ENCODE measurements at places on chromosomes 7 and 10.

GRCh38 chr10:58384544-58384998 lies 639 bp upstream of the TFAM start:
- DNase-seq: no peak

DNA sequence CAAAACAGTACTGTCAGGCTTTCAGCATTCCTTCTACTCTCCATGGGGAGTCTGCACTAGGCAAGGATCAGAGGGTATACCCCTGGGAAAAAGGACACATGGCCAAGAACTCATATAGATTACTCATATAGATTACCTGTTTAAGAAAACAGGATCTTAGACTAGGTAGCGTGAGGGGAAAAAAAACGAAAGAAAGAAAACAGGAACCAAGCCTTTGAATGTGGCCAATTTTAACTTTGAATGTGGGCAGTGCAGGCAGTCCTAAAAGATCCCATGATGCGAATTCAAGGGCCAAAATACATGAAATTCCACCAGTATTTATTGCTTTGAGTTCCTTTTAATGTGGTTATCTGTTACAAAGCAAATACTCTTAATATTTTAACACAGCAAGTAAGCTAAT lies 108.6 kb upstream of the TAC1 start:
- no peak for DNase-seq

- no peak for DNase-seq
Measured at GRCh38 chr10:4843525-4844180, 17.6 kb downstream of the AKR1E2 start.

- DNase-seq: no peak
Measured at GRCh38 chr7:3301449-3301731, 338 bp downstream of the SDK1 start.

GRCh38 chr10:59099481-59099880 lies 77.0 kb upstream of the PHYHIPL start:
- DNase-seq: no peak

- peak; percentile 90 for DNase-seq
Measured at GRCh38 chr10:95266674-95267095, 24.1 kb downstream of the PDLIM1 start.

DNA sequence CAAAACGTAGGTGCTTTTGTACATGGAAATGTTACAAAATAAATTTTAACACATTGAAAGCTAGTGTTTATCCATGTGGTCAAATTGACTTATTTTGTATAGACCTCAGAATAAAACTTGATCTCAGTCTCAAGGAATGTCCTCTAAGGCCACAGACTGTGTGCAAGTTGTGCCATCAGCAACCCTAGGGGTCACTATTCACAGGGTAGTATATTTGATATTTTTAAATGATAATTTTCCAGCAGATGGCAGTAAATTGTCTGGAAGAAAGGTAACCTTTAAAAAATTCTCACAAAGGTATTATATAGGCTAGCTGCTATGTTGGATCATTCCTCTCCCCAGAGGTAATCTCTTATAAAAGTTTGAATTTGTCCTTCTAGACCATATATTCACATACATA lies 12.9 kb upstream of the SNX10 start:
- peak; percentile 56 for DNase-seq

DNA sequence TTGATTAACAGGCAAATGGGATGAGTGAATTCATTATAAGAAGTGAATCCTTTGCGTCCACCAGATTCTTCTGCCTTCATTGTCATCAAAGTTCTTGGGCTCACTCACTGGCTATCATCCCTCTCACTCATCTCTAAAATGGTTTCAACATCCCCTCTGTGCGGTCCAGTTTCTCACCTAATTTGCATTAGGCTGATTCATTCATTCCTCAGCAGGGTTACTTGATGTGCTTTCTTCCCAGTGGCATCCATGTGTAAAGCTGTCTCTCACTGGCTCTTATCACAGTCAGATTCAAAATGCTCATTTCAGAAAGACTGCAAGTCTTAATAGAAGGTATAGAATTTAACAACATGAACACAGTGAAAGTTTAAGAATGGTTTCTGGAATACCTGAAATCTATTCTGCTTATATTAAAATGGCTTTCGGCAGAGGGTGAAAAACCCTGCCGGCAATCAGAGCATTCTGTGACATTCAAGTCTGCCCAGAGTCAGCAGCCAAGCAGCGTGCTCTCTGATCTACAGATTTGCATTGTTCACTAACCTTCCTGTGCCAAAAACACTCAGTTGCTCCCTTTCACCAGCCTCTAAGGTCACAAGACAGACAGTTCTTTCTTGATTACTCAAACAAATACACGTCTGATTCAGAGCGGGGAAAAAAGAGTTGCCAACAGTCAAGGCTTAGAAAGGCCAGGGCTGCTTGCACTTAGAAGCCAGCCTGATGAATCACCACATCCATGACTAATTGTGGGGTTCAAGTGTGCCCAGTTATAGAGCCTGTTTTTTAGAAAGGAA lies 106.7 kb downstream of the TES start:
- DNase-seq: no peak

DNA sequence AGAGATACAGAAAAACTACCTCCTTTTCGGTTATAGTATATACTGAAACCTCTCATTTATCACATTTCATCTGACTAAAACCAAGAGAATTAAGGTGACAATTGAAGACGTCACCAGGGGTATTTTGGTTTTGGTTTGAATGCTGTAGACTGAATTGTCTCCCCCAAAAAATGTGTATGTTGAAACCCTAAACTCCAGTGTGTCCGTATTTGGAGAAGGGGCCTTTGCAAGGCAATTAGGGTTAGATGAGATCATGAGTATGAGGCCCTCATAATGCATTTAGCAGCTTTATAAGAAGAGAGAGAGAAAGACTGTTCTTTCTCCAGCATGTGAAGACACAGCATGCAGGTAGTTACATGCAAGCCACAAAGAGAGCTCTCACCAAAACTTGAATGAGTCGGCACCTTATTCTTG lies 59.5 kb downstream of the CACNA2D1 start:
- DNase-seq: no peak

DNA sequence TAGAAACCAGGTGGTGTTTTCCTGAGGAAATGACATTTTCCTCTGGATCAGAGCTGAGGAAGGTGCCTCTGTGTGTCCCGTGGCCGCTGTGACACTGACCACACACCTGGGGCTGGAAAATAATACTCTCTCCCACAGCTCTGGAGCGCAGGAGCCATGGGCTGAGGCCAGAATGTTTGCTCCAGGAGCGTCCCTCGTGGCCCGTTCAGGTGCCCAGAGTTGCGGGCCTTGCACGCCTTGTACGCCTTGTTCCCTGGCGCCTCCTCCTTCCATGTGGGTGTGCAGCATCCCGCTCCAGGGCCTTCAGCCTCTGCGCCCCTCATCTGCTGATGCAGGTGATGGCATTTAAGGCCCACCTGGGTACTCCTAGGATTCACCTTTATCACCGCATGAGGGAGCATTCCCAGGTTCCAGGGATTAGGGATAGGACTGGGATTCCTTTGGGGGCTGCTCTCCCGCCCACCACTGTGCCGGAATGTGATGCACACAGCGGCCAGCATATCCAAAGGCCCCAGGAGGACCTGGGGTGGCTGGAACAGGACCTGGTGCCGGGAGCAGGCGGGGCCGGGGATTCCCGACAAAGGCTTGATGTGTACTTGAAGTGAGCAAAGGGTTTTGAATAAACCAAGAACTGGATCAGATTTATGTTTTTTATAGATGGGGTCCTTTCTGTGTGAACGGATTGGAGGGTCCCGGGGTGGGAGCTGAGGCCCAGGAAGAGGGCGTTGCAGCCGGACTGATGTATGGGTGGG lies 44.0 kb downstream of the PITRM1 start:
- no peak for DNase-seq

DNA sequence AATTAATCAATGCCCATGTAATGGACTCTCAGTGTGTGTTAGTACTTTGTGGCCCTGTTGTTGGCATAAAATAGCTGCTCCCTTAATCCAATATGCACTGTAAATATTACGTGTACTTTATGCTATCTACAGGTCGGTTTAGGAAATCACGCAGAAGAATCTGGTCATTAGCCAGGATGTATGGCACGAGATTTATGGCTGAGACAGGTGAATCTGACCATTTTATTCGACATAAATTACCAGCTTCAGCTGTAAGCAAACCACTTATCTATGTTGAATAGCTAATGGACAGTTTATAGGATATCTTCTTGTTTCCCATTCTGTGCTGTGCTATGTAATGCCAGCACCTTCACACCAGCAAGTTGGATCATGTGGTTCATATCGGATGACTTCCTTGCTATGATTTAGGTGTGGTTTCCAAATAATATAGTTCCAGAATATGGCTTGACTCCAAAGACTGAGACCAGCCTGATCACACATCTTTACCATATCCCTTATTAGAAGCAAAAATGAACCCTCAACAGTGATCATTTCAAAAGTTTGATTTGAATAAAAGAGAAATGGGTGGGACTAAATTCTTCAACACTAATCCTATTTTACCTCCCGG lies 301.4 kb downstream of the AHR start:
- DNase-seq: no peak

- DNase-seq: no peak
Measured at GRCh38 chr10:91137822-91138221, 82.6 kb upstream of the PCGF5 start.

DNA sequence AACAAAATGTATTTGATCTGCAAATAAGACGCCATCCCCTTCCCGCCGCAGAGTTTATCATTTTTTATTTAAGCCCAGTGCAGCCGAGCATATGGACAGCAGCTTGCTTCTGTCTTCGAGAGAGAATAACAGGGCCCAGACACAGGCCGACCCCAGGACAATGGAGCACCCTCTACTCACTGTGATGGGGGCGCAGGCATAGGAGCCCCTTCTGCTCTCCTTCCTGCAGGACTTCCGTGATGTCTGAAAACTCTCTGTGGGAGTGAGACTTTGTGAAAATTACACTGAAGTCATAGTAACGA lies 134.8 kb downstream of the OAT start:
- no peak for DNase-seq

DNA sequence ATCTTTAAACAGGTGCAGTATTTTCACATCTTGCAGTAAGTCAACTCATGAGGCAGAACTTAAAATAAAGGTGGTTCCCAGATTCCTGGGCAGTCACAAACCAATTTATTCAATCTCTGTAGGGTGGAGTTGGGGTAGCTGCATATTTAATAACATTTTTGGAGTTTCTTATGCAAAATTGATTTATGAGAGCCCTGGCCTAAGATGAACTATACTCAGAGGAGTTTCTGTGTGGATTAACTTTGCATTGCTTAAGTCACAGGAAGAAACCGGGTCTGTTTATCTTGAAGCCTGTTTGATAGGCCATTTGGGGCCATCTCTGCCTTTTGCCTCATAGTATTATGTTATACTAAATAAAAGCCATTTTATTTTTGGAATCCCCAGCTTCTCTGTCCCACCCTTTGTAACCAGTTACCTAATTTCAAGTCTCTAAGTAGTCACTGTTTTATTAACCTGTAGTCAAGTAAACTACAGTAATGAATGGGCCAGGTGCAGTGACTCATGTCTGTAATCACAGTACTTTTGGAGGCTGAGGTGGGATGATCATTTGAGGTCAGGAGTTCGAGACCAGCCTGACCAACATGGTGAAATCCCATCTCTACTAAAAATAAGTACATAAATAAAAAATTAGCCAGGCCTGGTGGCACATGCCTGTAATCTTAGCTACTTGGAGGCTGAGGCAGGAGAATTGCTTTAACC lies 104.4 kb upstream of the FAM3C start:
- DNase-seq: no peak

GRCh38 chr7:17965603-17966002 lies 25.3 kb upstream of the SNX13 start:
- DNase-seq: no peak

GRCh38 chr7:159159731-159160130 lies 15.1 kb upstream of the VIPR2 start:
- no peak for DNase-seq

GRCh38 chr7:133629701-133630100 lies 376.8 kb downstream of the EXOC4 start:
- no peak for DNase-seq

- DNase-seq: no peak
Measured at GRCh38 chr7:141161550-141162535, 88.0 kb downstream of the TMEM178B start.

GRCh38 chr10:49611816-49612512 lies 1.9 kb downstream of the SLC18A3 start:
- no peak for DNase-seq

GRCh38 chr10:93601774-93602162 lies 733 bp upstream of the RBP4 start:
- DNase-seq: no peak

DNA sequence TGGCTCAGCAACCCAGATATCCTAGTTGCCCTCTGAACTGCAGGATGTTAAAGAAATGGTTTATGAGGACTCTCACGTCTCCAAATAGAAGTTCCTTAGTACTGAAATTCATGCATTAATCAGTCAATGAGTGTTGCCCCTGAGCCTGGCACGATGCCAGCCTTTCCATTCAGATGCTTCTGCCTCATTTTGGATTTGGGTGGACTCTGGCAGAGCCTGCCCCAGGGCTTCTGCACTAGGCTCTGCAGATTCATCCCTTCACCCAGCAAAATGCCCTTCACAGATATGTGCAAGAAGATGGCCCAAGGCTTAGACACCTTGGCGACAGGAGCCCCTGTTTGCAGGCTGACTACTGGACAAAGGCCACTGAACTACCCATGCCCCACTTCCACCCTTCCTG lies 747.8 kb downstream of the GRID1 start:
- DNase-seq: no peak

- DNase-seq: no peak
Measured at GRCh38 chr10:132398566-132398991, 1.6 kb downstream of the PWWP2B start.

DNA sequence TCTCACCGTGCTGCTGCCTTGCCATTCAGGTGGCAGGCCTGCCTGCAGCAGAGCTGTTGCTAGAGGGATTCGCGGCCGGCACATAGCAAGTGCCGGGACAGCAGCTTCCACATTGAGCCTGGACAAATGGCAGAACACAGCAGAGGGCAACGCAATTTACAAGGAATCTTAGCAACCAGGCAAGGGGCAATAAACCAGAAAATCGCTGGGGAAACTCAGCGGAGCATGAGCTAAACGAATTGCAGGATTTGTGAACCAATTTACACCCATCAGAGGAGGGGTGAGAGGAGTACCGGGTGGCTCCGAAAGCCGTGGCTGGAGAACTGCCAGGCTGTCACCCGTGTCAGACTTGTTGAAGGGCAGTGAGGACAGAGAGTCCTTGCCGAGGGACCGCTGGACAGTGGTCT lies 58.6 kb upstream of the LOXL4 start:
- no peak for DNase-seq

DNA sequence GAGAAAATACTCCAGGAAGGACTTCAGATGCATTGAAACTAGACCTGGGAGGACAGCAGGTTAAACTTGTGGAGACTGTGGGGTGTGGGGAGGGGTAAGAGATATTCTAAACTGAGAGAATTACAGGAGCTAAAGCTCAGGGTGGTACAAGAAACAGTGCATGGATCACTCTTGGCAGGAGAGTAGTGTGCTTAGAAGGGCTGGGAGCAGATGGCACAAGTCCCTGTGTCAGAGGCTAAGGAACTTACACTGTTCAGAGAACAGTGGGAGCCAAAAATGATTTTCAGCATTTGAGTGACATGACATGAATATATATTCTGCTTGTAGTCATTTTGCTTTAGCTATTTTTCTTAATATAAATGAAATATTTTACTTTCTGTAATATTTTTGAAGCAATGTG lies 36.0 kb upstream of the LAMB1 start:
- DNase-seq: no peak

- no peak for DNase-seq
Measured at GRCh38 chr7:47758546-47758945, 176.6 kb upstream of the TNS3 start.
